ENCODE measurements at places on chromosomes 6 and 20.

DNA sequence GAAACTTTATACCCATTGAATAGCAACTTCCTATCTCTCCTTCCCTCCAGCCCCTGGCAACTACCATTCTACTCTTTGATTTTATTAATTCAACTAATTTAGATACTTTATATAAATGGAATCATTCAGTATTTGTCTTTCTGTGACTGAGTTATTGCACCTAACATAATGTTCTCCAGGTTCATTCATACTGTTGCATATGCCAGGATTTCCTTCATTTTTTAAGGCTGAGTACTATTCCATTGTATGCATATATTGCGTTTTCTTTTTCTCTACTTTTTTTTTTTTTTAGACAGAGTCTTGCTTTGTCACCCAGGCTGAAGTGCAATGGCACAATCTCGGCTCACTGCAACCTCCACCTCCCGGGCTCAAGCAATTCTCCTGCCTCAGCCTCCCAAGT lies 49.5 kb upstream of the BEND6 start:
- DNase-seq = no peak

- no peak for DNase-seq
These were observed 40.0 kb upstream of the MRPS10 start for GRCh38 chr6:42257614-42258013.

- no peak for DNase-seq
These were observed 13.7 kb downstream of the ACSS1 start for GRCh38 chr20:25044261-25044560.

DNA sequence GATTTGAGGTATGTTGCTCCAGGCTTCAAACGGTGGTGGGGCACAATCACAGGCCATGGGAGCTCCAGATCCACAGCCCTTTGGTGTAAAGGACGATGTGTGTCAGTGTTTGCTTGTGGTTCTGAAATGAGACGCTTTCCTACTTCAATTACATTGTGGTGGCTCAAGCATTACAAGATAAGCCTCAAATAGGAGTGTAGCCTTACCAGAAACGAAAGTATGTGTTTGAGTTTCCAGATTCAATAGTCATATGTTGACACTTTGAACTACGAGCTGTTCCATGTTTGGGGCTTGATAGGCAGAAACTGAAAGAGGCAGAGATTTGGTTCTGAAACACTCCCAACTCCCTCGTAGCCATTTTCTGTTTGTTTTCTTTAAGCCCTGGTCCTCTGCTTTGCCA lies 187.1 kb downstream of the MYLK4 start:
- DNase-seq = peak; percentile 1

DNA sequence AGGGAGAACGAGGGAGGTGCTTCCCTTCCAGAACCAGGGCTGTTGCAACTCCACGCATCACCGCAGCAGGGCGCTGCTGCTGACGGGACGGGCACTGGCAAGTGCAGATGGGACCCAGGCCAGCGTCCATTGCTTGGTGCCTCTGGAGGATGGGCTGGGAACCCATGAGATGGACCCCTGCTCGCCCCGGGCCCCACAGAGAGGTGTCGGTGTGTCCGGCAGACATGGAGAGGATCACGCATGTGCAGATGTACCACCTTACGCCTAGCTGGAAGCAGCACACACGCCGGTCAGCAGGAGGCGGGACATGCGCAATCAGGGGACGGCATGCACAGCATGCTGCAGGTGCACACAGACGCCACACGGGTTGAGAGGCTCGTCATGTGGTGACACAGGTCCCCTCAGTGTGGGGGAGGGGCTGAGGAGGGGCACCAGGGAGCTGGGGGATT lies 5.7 kb downstream of the CABLES2 start:
- no peak for DNase-seq

GRCh38 chr6:108693430-108694154 lies 132.9 kb downstream of the FOXO3 start:
- no peak for DNase-seq

DNA sequence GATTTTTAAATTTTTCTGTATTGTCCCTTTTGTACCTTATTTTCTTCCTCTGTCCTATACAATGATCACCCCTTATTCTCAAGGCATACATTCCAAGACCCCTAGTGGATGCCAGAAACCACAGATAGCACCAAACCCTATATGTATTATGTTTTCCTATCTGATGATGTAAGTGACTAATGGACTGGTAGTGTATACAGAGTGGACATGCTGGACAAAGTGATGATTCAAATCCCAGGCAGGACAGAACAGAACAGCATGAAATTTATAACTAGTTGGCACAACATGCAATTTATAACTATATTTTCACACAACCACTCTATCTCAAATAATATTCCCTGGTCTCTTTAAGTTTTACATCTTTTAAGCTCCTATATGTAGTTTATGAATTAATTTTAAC lies 205.6 kb upstream of the FLRT3 start:
- no peak for DNase-seq

- no peak for DNase-seq
These were observed 70.8 kb upstream of the SASH1 start for GRCh38 chr6:148271711-148272439.

- DNase-seq = no peak
These were observed 21.6 kb downstream of the SOBP start for GRCh38 chr6:107511511-107511993.

GRCh38 chr6:123118811-123119210 lies 122.8 kb downstream of the CLVS2 start:
- peak; percentile 47 for DNase-seq

GRCh38 chr6:113411011-113411410 lies 446.1 kb upstream of the MARCKS start:
- DNase-seq = no peak

DNA sequence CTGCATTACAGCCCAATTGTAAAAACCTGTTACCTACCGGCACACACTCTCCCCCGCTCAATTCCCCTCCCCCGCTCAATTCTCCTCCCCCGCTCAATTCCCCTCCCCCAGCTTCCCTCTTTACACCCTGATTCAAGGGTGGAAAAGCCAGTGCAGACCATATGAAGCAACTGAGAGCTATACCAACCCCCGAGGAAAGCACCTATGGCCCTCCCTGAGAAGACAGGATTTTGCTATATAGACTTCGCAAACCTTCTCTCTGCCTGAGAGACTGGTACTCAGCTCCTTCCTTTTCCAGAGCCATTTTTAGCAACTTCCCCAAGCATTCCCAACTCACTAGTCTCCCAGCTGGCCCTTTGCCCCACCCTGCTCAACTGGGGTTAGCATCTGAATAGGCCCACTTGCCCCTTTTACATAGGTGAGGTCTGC lies 7.6 kb downstream of the GNAS-AS1 start:
- no peak for DNase-seq

DNA sequence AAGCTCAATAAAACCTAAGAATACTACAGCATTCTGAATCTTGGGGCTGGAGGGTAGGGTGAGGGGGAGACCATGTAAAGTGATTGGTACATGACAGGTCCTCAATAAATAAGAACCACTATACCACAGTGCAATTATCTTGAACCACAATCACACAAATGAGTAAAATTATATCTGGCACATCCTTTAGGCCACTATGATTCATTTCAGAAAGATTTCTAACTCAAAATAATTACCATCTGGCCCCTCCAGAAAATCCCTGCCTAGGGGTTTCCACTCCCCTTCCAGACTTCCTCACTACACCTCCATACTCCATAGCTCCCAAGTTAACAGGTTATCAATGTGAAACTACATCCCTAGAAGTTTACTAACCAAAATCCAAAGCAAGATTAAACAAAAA lies 19.7 kb downstream of the AKIRIN2 start:
- DNase-seq = no peak

- no peak for DNase-seq
These were observed 59.6 kb upstream of the LAMP5 start for GRCh38 chr20:9454791-9455190.
